Neural progenitor cell (in vitro differentiated cells): ENCODE measurements at places on chromosomes 7 and 10. TPM values are rescaled to one million over a fixed set of nuclear protein-coding genes. Genes with fewer than 3 reads are reported as not detected.

GRCh38 chr10:103692952-103693811 is 162.2 kb downstream of the SH3PXD2A start:
- peaks cover 14% of the 10 kb centered on the region for H3K4me1 ChIP-seq
- peak; percentile 75 for DNase-seq
- peaks cover 65% of the 10 kb centered on the region for H3K27me3 ChIP-seq

- H3K36me3 ChIP-seq, result no peaks in the 10 kb centered on the region
- no peaks in the 10 kb centered on the region for H3K27me3 ChIP-seq
- H3K4me3 ChIP-seq, result no peak overlapping the region
- no peak for DNase-seq
- no peak overlapping the region for H3K27ac ChIP-seq
These were observed 659.2 kb downstream of the SDK1 start for GRCh38 chr7:3960050-3960763.

- peaks cover 12% of the 10 kb centered on the region for H3K4me1 ChIP-seq
- no peaks in the 10 kb centered on the region for H3K27me3 ChIP-seq
- DNase-seq, result peak; percentile 54
- no peak overlapping the region for H3K4me3 ChIP-seq
- no peak overlapping the region for H3K27ac ChIP-seq
These were observed 299.4 kb downstream of the SNX13 start for GRCh38 chr7:17640730-17641377.

DNA sequence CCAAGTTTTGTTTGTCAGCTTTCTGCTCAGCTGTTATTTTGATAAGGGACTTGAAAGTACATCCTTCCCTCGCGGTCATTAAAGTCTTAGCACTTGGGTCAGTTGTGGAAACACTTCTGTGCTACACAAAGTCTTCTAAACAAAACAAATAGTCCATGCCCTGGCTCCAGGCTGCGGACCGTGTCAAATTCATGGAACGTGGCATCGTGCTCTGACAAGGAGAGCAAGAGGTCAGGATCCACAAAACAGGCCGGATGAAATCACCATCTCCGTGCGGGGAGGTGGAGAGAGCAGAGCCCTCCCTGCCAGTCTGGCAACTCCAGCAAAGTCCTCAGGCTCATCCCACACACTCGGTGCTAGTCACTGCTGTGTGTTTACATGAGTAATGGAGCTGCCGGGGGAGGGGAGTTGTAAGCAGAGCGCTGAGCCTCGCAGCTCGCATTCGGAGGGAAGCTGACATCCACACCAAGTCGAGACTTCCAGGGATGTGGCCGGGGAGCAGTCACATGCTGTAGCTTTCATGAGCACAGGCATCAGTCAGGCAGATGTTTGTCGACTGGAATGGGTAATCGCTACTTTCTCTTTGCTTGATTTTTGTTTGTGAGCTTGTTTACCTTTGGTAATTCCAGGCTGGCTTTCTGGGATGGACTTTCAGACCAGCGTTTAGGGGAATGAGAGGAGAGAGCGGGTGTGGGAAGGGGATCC is 147.6 kb downstream of the ARID5B start:
- DNase-seq, result peak; percentile 78
- H3K4me3 ChIP-seq, result no peak overlapping the region
- peaks cover 11% of the 10 kb centered on the region for H3K27me3 ChIP-seq
- no peak overlapping the region for H3K27ac ChIP-seq
- peaks cover 11% of the 10 kb centered on the region for H3K4me1 ChIP-seq

- no peaks in the 10 kb centered on the region for H3K4me1 ChIP-seq
- H3K4me3 ChIP-seq, result no peak overlapping the region
- DNase-seq, result no peak
- no peaks in the 10 kb centered on the region for H3K27me3 ChIP-seq
- H3K27ac ChIP-seq, result no peak overlapping the region
These were observed 188.9 kb upstream of the KMT2E start for GRCh38 chr7:104825099-104825498.

DNA sequence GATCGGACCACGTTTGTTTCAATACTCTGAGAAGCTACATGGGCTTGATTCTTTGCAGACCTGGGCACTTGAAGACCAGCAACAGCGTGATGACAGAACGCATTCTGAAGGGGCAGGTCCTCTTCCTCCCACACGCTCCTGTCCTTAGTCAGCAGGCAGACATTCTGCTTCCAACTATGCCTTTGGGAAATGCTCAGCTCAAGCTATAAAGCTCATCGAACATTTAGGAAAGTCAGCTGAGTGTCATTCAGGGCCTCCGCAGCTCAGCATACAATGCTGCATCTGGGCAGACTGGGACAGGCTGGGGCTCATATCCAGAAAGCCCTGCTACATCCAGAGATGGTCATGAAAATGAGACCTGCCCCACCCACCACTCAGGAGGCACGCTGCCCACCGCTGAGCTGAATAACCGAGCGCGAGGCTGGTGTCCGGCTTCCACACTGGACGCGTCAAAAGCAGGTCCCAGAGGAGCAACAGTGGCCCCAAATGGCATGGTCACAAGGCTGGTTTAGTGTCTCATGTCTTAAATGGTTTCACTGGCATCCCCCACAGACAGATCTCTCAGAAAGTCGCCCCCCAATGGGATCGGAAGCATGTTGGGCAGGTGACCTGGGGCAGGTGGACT is 274.0 kb downstream of the DNAJB6 start:
- no peak for DNase-seq
- H3K27ac ChIP-seq, result no peak overlapping the region
- H3K27me3 ChIP-seq, result peaks cover 32% of the 10 kb centered on the region
- H3K4me3 ChIP-seq, result no peak overlapping the region
- H3K36me3 ChIP-seq, result no peaks in the 10 kb centered on the region

- H3K36me3 ChIP-seq, result no peaks in the 10 kb centered on the region
- no peaks in the 10 kb centered on the region for H3K27me3 ChIP-seq
- peaks cover 4% of the 10 kb centered on the region for H3K4me1 ChIP-seq
- no peak overlapping the region for H3K4me3 ChIP-seq
These were observed 343.0 kb downstream of the GLRX3 start for GRCh38 chr10:130479146-130479545.

GRCh38 chr7:92634924-92635519 is 44.8 kb upstream of the FAM133B start:
- no peak for DNase-seq
- H3K27me3 ChIP-seq, result no peaks in the 10 kb centered on the region
- no peak overlapping the region for H3K27ac ChIP-seq
- H3K36me3 ChIP-seq, result no peaks in the 10 kb centered on the region
- H3K4me3 ChIP-seq, result no peak overlapping the region

GRCh38 chr10:63562857-63563256 is 41.7 kb downstream of the REEP3 start:
- peaks cover 4% of the 10 kb centered on the region for H3K4me1 ChIP-seq
- no peak overlapping the region for H3K27ac ChIP-seq
- no peaks in the 10 kb centered on the region for H3K36me3 ChIP-seq
- DNase-seq, result no peak

- peak; percentile 3 for DNase-seq
- peak overlapping the region; percentile 93 for H3K27ac ChIP-seq
- H3K4me3 ChIP-seq, result peak overlapping the region; percentile 90
- H3K27me3 ChIP-seq, result no peaks in the 10 kb centered on the region
- H3K36me3 ChIP-seq, result peaks cover 8% of the 10 kb centered on the region
These were observed 765 bp downstream of the SLC25A40 start for GRCh38 chr7:87875151-87876039.

DNA sequence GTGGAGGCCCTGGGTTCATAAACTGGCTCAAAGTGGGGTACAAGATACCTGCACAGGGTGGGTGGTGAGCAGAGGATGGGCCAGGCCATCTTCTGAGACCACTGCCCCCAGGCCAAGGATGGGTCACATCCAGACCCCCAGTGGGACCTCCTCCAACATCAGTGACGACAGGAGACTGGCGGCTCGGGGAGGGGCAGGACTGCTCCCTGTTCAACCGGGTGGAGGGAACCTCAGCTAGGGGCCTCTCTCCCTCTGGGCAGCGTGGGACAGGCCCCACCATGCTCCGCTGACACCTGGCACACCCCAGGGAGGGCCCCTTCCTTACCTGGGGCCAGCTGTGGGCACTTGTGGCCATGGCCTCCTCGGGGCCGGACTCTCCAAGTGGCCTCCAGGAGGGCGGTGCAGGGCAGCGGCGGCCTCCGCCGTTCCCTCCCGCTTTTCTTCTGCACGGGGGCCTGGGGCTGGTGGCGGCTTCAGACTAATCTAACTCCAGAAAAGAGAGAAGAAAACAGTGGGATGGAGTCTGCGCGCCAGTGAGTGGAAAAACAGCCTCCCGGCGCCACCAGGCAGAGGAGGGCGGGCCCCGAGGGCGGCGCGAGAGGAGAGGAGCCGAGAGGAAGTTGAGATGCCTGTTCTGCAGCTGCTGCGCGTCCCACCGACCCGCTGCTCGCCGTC is at the start of gene CALHM2:
Gene CALHM2 (minus strand): TSS at position 540 of the 675 bp plus-strand sequence. CDS start 2,429 bp downstream, outside the sequence.
- no peaks in the 10 kb centered on the region for H3K36me3 ChIP-seq
- no peaks in the 10 kb centered on the region for H3K27me3 ChIP-seq
- peak within 1 kb of the TSS; percentile 41 for H3K4me3 ChIP-seq
- DNase-seq, result peak; percentile 62

DNA sequence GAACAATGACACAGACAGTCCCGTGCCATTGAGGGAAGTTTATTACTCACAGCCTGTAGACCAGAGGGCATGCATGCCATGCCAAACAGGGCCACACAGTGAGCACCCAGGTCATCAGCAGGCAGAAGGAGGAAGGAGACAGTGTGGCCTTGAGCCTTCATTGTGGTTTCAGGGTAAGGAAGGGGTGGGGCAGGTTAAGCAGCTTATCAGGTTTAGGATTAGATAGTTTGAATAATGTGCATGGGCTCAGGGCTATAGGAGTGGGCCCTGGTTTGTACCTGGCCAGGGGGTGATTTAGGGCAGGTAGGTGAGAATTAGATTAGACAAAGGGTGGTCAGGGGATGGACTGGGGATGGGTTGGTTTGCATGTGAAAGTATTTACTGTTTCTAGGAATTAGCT is 67.9 kb downstream of the ADCY1 start:
- no peaks in the 10 kb centered on the region for H3K36me3 ChIP-seq
- no peak overlapping the region for H3K4me3 ChIP-seq
- no peak overlapping the region for H3K27ac ChIP-seq

DNA sequence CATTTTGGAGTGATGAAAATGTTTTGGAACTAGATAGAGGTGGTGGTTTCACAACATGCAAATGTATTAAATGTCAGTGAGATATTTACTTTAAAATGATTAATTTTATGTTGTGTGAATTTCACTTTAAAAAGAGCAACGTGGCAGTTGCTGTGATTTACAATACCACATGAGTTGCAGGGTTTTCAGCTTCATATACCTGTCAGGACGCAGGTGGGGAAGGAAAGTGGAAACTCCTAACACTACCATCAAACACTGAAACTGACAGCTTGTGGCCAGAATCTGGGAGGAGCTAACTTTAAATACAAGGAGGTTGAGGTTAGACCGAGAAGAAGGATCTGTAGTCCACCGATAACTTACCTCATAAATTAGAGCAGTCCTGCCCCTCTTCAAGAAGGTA is 168.9 kb upstream of the TMEM72 start:
- no peaks in the 10 kb centered on the region for H3K27me3 ChIP-seq
- H3K4me3 ChIP-seq, result no peak overlapping the region
- no peak overlapping the region for H3K27ac ChIP-seq
- H3K36me3 ChIP-seq, result no peaks in the 10 kb centered on the region

DNA sequence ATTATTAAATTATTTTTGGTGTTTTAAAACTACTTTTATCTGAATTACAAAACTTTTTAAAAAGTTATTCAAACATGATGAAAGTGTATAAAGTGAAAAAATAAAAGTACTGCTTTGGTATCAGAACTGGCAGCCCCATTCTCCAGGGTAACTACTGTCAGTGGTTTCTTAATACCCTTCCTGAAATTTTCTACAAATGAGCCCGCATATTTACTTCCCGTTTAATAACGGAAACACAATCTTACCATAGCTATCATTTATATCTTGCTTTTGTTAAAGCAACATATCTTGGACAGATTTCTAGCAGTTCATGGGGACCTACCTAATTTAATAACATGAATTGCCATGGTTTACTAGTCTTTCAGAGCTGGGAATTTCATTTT is 249.9 kb downstream of the RNLS start:
- no peaks in the 10 kb centered on the region for H3K36me3 ChIP-seq
- DNase-seq, result no peak
- H3K4me3 ChIP-seq, result no peak overlapping the region
- H3K4me1 ChIP-seq, result no peaks in the 10 kb centered on the region
- no peaks in the 10 kb centered on the region for H3K27me3 ChIP-seq

- H3K36me3 ChIP-seq, result no peaks in the 10 kb centered on the region
- no peak for DNase-seq
- no peaks in the 10 kb centered on the region for H3K4me1 ChIP-seq
- H3K27me3 ChIP-seq, result no peaks in the 10 kb centered on the region
- H3K27ac ChIP-seq, result no peak overlapping the region
- H3K4me3 ChIP-seq, result no peak overlapping the region
These were observed 3.3 kb downstream of the TSGA13 start for GRCh38 chr7:130683026-130683425.

DNA sequence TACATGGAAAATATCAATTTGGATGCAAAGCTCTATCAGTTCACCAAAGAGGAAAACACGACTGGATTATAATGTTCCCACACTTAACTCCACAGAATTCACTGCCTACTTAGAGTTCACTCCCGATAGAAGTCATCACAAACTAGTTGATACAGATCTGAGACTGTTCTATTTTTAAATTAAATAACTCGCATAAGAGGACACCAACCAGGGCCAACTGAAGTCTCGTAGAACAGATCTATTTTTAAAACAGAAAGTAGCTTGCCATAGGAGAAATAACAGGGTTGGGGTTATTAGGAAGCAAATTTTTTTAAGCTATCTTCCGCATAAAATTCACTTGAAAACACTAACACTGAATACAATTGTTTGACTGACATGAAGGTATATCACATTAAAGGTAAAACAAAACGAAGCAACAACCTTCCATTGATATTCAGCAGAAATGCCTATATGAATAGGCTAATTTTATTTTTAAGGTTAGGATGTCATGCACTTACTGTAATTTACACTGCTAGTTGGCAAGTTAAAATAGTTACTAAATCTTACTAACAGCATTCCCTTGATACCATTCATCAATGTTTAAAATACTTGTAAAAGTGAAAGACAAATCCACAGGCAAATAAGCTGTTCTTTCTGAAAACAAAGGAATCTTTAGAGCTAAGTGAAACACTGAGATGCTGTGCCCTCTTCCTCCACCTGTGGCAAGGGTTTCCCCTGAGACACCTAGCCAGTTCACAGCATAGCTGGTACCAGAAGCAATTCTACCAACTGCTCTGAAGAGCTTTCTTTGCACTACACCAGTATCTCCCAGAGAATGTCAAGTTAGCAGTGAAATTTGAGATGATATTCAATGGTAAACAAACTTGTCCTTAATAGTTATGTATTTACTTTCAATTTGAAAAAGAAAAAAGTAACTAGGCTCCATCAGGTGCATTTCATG is 186.7 kb upstream of the ANK3 start:
- H3K27ac ChIP-seq, result no peak overlapping the region
- no peaks in the 10 kb centered on the region for H3K36me3 ChIP-seq
- H3K4me1 ChIP-seq, result peaks cover 16% of the 10 kb centered on the region
- H3K27me3 ChIP-seq, result no peaks in the 10 kb centered on the region

The FBXL13 gene
- total RNA-seq, result 4.3 and 8.2 TPM in 2 replicates

The POLR2J gene
- total RNA-seq, result 11.4 and 26.2 TPM in 2 replicates

The SRRM3 gene
- 2.2 and 4.6 TPM in 2 replicates for total RNA-seq

The ZCWPW1 gene
- 1.4 and 1.8 TPM in 2 replicates for total RNA-seq

The MMD2 gene
- total RNA-seq, result 0.28 TPM in 1 of 2 replicates, not detected in the other

The BMPER gene
- 0.74 and 1.2 TPM in 2 replicates for total RNA-seq

The CCNY gene
- 43.0 and 46.7 TPM in 2 replicates for total RNA-seq

The STEAP2 gene
- total RNA-seq, result 3.0 and 3.6 TPM in 2 replicates
